ENCODE measurements at places on chromosomes 1 and 21.
A peak's percentile ranks its signal among the peaks of the same experiment; 100 is the strongest.

DNA sequence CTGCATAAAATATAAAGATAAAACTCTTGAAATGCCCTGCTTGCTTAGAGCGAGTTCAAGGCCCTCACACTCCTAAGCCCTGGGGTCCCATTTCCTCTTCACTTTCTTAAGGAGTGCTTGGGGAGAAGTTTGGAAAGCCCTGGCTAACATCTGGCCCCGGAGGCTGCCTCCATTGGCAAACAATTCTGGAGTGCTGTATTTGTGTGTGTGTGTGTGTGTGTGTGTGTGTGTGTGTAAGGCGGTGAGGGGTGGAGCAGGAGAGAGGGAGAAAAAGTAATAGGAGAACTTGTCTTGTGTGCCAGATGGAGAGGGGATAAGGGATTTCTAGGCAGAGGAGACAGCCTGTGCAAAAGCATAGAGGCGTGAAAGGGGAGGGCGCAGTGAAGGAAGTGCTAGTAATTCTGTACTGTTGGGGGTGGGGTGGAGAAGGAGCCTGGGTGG is 578 bp upstream of the TRIM62 start:
- no peak for DNase-seq

- no peak for DNase-seq
These were observed 1.2 kb downstream of the ELK4 start for GRCh38 chr1:205630651-205631009.

DNA sequence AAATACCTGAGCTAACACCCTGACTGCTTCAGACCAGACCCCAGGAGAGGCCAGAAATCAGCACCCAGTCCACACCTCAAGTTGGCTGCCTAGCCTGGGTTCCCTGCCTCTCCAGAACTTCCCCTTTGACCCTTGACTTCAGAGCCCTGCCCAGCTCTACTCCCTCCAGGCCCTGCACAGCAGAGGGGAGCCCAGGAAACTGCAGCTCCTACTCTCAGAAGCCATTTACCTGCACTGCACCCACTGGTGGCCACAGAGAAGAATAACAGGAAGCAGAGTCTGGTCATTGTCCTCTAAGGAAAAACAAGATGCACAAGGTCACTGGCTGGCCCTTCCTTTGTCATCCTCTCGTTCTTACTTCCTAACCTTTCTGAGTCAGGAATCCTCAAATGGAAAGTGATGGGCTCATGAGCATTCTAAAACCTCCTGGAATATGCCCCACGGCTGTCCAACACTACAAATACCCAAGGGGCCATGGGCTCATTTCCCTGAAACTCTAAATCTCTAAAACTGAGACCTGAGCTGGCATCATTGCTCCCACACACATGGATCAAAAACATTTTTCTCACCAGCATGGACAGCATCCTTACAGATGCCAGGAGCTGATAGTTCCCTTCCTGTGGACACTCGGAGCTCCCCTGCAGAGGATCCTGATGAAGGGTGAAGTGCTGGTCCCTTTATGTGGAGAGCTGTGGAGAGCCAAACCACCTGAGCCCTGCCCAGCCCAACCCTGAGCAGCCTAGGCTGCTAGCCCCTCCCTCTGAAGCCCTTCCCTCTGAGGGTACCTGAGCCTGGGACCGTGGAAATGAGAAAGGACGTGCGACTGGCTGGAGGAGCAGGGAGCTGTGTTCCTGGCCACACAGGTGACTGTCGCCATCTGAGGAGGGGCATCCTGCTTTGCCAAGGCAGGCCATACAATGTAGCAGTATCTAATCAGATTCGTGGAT is at the start of gene ITLN2:
Gene ITLN2 (minus strand): TSS at position 652 of the 947 bp plus-strand sequence. CDS start 68 bp downstream, at position 584.
- DNase-seq, result peak; percentile 27

DNA sequence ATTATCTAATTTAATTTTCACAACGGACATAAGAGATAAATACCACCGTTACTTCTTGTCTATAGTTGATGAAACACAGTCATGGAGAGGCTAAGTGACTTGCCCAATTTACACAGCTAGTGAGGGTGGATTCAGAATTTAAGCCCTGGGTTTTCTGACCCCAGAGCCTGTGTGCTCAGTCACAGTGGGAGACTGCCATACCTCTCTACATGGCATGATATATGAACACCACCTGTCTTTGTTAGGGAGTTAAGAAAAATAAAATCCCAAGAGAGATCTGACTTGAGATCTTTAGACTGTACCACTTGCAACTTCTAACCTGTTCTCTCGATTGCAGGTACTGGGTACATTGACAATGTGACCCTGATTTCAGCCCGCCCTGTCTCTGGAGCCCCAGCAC is 40.3 kb downstream of the LAMC2 start:
- no peak for DNase-seq

DNA sequence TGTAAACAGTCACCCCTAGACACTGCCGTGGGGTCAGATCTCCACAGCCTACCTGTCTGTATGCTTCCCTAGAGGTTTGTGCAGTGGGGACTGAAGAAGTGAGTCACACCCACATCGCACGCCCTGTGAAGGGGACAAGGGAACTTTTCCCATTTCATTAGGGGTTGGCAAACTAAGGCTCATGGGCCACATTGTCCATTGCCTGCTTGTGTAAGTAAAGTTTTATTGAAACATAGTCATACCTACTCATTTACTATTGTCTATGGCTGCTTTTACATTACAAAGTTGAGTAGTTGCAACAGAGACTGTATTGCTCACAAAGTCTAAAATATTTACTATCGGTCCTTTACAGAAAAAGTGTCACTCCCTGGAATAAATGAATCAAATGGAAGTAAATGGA is 2.5 kb upstream of the FGGY start:
- no peak for DNase-seq

GRCh38 chr1:42504535-42505128 is 41.5 kb downstream of the CCDC30 start:
- no peak for DNase-seq

GRCh38 chr1:167128261-167129227 is 34.7 kb downstream of the STYXL2 start:
- DNase-seq, result no peak

- DNase-seq, result no peak
These were observed 21.2 kb upstream of the EYA3 start for GRCh38 chr1:28109639-28110038.

DNA sequence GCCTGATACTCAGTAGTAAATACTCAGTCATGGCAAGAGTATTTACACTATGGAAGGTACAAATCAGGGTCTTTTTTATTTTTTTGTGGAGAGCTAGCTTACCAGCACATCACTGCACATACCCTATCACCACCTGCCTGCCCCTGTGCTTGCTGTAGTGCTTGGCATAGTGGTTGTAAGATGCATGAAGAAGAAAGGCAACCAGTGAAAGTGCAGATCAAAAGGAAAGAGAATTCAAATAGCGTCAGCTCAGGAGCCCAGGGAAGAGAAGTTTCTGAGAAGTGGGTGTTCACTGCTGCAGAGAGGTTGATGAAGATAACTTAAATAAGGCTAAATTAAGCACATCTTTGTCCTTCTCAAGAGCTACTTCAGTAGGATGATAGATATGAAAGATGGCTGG is 76.0 kb downstream of the DTL start:
- DNase-seq, result no peak

- DNase-seq, result no peak
These were observed 40.4 kb downstream of the RHBG start for GRCh38 chr1:156409439-156409838.

DNA sequence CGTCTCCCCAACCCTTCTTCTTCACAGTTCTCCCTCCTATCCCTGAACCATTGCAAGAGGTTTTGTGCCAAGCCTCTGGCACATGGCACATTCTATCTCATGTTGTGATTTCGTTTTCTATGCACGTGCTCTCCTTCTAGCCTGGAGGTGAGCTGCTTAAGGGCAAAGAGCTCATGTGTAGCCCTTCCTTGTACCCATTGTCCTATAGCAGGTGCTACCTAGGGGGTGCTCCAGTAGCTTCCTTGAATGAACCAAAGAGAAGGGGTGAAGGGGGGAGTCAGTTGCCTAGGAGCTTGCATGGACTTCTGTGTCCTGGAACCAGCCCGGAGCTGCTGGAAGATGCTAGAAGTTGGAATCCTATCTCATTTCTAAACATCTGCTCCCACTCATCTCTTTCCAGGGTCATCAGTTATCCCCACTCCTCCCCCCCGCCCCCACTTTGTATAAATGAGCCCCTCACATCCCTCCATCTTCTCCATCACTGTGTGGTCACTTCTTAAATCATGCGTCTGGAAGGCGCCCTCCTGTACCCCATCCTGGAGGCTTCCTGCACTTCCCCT is 535 bp upstream of the DISC1 start:
- no peak for DNase-seq

DNA sequence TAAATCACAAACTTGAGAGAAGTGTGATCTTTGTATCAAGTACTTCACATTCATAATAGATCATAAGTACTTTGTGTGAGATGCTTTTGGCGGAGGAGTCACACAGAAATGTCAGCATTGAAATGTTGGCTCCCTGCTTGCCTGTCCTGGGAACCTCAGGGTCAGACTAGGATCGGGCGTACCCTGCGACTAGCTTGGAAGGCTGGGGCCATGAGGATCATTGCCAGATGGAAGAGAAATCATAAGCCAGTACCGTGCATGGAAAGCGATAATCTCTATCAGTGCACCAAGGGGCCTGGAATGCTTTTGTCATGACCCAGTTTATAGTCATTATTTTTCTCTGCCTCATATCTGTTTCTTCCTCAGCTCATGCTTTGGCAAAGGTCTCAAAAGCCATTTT is 35.5 kb downstream of the MTR start:
- no peak for DNase-seq

DNA sequence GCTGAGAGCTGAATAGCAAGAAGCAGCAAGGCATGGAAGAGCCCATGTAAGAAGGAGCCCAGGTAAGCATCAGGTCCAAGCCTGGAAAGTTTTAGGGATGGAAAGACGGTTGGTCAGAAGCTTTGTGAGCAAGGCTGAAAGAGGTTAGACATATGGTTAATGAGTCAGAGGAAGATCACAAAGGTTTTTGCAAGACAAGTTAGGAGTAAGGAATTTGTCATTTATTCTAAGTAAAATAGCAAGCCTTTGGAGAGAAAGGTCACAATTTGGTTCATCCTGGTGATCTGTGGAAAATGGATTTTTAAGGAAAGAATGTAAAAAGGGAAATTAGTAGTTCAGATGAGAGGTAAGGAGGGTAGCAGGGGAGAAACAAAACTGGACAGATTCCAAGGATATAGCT is 106.7 kb downstream of the DPYD start:
- DNase-seq, result no peak

- no peak for DNase-seq
These were observed 1.3 kb downstream of the LRRC38 start for GRCh38 chr1:13512472-13512871.

GRCh38 chr1:55067022-55067778 is 27.9 kb downstream of the PCSK9 start:
- DNase-seq, result no peak

GRCh38 chr1:206725109-206725963 is 40.6 kb downstream of the MAPKAPK2 start:
- DNase-seq, result peak; percentile 50

GRCh38 chr1:221718381-221719277 is 23.3 kb downstream of the DUSP10 start:
- no peak for DNase-seq

DNA sequence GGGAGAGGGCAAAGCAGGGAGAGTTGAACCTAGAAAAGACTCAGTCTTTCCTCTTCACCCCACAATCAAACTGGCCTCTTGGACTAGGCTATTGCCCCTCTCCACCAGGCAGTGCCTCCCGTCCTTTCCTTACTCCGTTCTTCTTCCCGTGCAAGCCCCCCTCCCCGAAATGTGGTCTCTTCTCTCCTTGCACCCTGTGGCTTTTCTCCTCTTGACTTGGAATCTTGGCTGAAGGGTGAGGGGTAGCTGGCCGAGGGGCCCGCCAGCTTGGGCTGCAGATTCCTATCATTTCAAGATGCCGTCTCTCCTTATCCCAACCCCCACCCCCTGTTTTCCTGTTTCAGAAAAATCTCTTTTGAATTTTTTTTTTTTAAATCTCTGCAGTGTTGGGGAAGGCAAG is 1.6 kb downstream of the WNT2B start:
- no peak for DNase-seq

All from activated CD4-positive, alpha-beta T cell treated with anti-CD3 and anti-CD28 coated beads for 24 hours (primary cell).